ENCODE measurements at places on chromosomes 16 and 17. TPM values are rescaled to one million over a fixed set of nuclear protein-coding genes. Genes with fewer than 3 reads are reported as not detected.

Gene HSF4
- 6.4 TPM for total RNA-seq

Gene ASPA
- 9.7 TPM for total RNA-seq

Gene TBX21
- total RNA-seq, result not detected

Gene GSG1L
- not detected for total RNA-seq

Gene ZDHHC1
- 7.6 TPM for total RNA-seq

Gene RDM1
- total RNA-seq, result not detected

Gene UMOD
- total RNA-seq, result not detected

Gene ANTKMT
- 70.1 TPM for total RNA-seq

Gene MRPL58
- 26.2 TPM for total RNA-seq

Gene SDK2
- total RNA-seq, result not detected

Gene RGS11
- total RNA-seq, result 1.2 TPM

Gene GRB7
- total RNA-seq, result 1.7 TPM

Gene TIMM22
- 15.8 TPM for total RNA-seq

Gene HSD11B2
- total RNA-seq, result not detected

Gene SLC13A2
- total RNA-seq, result not detected

Gene KRTAP9-4
- total RNA-seq, result not detected

Gene ZP2
- not detected for total RNA-seq

Gene PYY
- total RNA-seq, result not detected

Gene AIPL1
- total RNA-seq, result not detected

Gene CAVIN1
- 721 TPM for total RNA-seq

Gene CTRL
- total RNA-seq, result 0.27 TPM

Gene ANKS4B
- total RNA-seq, result not detected

Gene PRDM7
- not detected for total RNA-seq

Gene KRTAP9-2
- total RNA-seq, result not detected

Gene GCGR
- not detected for total RNA-seq

Gene CARD14
- total RNA-seq, result not detected

Gene FGF11
- 1.7 TPM for total RNA-seq

Gene METTL9
- 390 TPM for total RNA-seq

Gene NACA2
- total RNA-seq, result not detected

Gene MRPL45
- total RNA-seq, result 34.1 TPM

Gene KSR1
- 19.4 TPM for total RNA-seq

Gene CACNG5
- total RNA-seq, result not detected

Gene TP53TG3B
- not detected for total RNA-seq

Gene TMC5
- under 0.01 TPM for total RNA-seq

Gene AMFR
- 312 TPM for total RNA-seq

Gene ATXN7L3
- 108 TPM for total RNA-seq

Gene DHRS7C
- total RNA-seq, result not detected

Gene PRAC2
- total RNA-seq, result not detected

Gene KRTAP4-6
- not detected for total RNA-seq

Gene NDUFAB1
- 125 TPM for total RNA-seq

Gene NEUROD2
- total RNA-seq, result not detected

Gene ARHGAP23
- 36.6 TPM for total RNA-seq

Gene HBA1
- total RNA-seq, result not detected

Gene MAP3K14
- 3.3 TPM for total RNA-seq

Gene HOXB5
- total RNA-seq, result 0.57 TPM

Gene HIC1
- 36.4 TPM for total RNA-seq

Gene SPNS3
- not detected for total RNA-seq

Gene CCP110
- 23.3 TPM for total RNA-seq

Gene KRT40
- total RNA-seq, result not detected

Gene DNAH9
- total RNA-seq, result not detected

Gene CCL1
- total RNA-seq, result not detected

Gene FAM20A
- total RNA-seq, result 37.0 TPM

Gene KRT39
- total RNA-seq, result not detected

Gene CDIPT
- total RNA-seq, result 79.2 TPM

Gene CCDC40
- total RNA-seq, result 5.2 TPM

Gene CALB2
- 0.36 TPM for total RNA-seq

Gene SCIMP
- not detected for total RNA-seq
